ENCODE measurements at places on chromosomes 16 and 17.

- peak; percentile 37 for DNase-seq
Observed at GRCh38 chr17:17440010-17440843, 36.6 kb upstream of the MED9 start.

DNA sequence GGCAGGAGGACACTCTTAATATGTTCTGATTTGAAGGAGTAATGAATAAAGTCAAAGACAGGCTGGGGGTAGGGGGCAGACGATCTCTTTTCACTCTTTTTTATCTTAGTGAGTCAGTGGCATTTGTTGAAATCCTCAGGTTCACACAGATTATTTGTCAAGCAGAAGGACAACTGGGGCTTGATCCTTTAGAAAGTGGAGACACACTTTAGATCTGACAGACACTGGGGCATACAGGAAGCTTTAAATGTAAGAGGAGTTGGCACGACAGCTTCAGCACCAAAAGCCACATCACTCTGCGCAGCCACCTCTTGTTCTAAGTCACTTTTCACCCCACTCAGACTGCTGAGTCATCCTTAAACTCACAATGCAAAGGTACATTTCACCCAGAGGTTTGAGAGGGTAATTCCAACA lies 121.5 kb downstream of the STXBP4 start:
- DNase-seq = no peak

- DNase-seq = no peak
Observed at GRCh38 chr16:79372503-79373184, 227.9 kb downstream of the MAF start.

DNA sequence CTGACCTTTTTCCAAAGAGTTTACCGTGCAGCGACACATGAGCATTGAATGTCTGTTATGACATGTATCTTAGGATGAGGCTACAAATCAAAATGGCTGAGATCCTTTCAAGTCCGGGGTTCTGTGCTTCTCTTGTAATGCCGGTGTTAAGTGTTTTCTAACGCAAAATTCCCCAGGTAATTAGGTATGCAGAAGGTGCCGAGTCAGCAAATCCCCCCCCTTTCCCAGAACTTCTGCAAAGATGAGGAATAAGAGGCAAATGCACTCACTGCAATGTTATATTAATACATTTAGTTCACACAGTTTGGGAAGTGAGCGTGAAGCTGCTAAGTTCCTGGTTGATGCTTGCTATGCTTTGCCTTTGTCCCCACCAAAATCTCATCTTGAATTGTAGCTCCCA lies 36.3 kb upstream of the MLYCD start:
- no peak for DNase-seq

- DNase-seq = no peak
Observed at GRCh38 chr17:72236980-72237633, 116.3 kb downstream of the SOX9 start.

DNA sequence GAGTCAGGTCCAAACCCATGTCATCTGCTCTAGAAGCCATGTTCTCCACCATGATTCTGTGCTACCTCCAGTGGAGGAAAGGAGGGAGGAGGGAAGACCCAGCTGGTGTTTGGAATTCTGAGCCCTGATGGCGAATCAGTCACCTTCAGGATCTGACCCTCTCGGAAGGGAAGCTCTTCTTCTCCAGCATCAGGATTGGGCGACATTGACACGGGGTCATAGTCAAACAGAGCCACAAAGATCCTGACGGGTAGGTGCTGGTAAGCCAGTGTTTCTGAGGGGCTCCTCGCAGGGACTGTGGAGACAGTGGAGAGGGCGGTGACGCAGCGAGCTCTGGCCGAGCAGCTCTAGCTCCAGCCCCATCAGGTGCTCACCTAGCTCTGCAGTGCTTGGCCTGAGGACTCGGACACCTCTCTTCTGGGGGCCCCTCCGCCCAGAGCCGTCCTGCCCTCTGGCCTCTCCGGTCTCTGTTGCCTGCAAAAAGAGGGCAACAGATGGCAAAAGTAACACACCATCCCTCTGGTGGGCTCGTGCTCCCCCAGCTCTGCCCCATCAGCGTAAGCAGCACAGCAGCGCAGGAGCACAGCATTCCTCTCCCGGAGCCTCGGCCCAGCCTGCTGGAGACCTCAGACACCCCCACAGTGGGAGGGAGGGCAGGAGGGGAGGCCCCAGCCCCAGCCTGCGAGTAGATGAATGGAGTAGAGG lies 21.0 kb downstream of the TSPOAP1 start:
- no peak for DNase-seq

GRCh38 chr16:28182801-28183200 lies 29.0 kb downstream of the XPO6 start:
- DNase-seq = no peak

- DNase-seq = no peak
Observed at GRCh38 chr17:64158831-64159590, 29.1 kb upstream of the ERN1 start.

DNA sequence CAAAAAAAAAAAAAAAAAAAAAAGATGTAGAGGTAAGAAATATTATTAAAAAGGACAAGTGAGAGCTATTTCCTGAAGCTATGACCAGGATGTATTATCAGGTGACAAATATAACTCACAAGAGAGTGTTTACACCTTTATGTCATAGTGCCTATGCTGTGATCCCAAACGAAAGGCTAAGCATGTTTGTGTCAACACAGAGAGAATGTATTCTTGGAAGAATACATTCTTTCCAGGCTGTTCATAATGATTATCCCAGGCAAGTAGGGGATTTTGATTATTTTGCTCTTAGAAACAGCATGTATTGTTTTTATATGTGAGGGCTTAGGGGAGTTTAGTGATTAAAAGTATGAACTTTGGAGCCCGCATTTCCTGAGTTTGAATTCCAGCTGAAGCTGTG lies 175.0 kb downstream of the SPECC1 start:
- DNase-seq = no peak

- no peak for DNase-seq
Observed at GRCh38 chr17:58702045-58702476, 9.7 kb downstream of the RAD51C start.

- DNase-seq = peak; percentile 99
Observed at GRCh38 chr17:59707149-59707970, at the start of the genes PTRH2 and VMP1. TSS of gene PTRH2 (minus strand) at chr17:59707430. CDS start at chr17:59697978, 9,452 bp downstream. TSS of gene VMP1 (plus strand) at chr17:59707654. CDS start at chr17:59731447, 23,793 bp downstream.

GRCh38 chr17:56599566-56599965 lies 6.1 kb downstream of the NOG start:
- no peak for DNase-seq

All from COLO829 (cell line).